ENCODE measurements at places on chromosomes 1 and 21.

- no peak for DNase-seq
These were observed 36.5 kb downstream of the GIPC2 start for GRCh38 chr1:78081980-78082860.

DNA sequence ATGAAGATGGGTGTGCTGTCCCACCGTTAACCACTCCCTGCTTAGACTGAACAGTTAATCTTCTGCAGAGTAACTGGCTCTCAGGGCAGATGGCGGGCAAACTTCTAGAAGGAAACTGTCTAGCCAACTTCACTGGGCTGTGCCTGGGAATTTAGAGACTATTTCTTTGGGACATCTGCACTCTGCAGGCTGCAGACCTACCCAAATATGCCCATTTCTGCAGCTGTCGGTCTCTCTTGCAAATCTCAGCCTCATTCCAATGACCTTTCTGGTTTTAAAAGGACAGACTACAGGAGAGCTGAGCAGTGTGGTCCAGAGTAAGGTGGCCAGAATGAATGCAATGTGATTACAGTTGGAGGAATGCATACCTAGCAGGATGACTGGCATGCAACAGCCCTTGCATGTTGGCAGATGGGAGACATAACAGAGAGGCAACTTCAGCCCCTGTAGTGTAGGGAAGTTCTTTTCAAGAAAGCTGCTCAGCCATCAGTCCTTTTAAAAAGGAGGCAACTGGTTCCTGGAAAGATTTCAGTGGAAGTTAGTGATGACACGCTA is 26.3 kb upstream of the IL20 start:
- DNase-seq = no peak

GRCh38 chr1:111183308-111184069 is 17.0 kb downstream of the DENND2D start:
- DNase-seq = no peak

DNA sequence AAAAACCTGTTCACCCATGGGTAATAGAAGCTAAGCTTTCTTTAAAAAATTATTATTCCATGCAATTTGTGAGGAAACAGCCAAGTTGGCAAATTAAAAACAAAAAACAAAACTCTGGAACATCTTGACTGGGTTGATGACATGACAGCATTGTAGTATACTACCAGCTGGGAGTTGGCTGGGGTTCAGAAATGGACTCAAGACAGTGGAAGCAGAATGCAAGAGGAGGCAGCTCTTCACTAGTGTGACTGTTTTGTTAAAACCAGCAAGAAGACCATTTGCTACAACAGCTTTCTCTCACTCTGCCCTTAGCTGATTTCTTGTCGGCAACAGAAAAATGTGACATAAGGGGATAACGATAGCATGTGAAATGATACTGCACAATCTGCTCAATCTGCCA is 1298.9 kb upstream of the ADGRL4 start:
- no peak for DNase-seq

DNA sequence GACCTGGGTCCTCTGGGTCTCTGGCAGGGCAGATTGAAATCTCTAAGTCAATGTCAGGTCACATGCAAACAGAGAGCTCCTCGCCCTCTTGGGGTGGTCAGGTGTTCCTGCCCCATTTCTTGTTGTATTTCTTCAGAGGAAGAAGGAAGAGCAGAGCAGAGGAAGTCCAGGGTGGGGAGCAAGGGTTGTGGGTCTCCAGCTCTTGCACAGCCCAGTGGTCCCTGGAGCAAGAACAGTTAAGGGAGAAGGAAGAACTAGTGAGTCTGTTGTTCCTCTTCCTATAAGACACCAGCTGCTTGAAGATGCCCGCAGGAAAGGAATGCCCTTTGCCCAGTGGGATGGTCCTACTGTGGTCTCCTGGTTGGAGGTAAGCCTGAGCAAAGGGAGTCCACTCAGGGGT is 26.3 kb downstream of the MYOG start:
- no peak for DNase-seq
